GM23338 (cell line): ENCODE measurements at places on chromosomes 1 and 21.

DNA sequence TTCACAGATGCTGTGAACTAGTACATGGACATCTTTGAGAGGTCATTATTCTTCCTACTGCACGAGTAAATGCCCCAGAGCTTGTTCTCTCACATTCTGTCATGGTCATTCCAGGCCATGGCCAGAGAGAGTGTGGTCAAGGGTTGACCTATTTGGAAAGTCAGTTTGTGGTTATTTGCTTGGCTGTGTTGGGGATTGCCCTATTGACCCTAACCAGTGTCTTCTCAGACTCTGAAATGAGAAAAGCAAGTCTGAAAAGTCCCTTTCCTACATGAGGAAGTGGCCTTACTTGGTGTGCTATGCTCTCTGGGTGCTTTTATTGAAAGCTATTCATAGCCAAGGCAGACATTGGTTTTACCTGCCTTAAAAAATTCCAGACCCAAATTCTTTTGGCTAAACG, 26.6 kb downstream of the CLIC6 start:
- H3K27me3 ChIP-seq: no peaks in the 10 kb centered on the region
- DNase-seq: no peak
- peaks cover 20% of the 10 kb centered on the region for H3K4me1 ChIP-seq
- no peaks in the 10 kb centered on the region for H3K36me3 ChIP-seq
- H3K27ac ChIP-seq: no peak overlapping the region

GRCh38 chr21:25735646-25736597, 1.1 kb downstream of the GABPA start:
- peak overlapping the region; percentile 100 for H3K27ac ChIP-seq
- no peaks in the 10 kb centered on the region for H3K36me3 ChIP-seq
- DNase-seq: peak; percentile 81
- H3K4me3 ChIP-seq: peak overlapping the region; percentile 97
- H3K4me1 ChIP-seq: peaks cover 10% of the 10 kb centered on the region; the same call in 1 of the 2 replicates

- H3K36me3 ChIP-seq: peaks cover 4% of the 10 kb centered on the region; the same call in 1 of the 2 replicates
- no peaks in the 10 kb centered on the region for H3K27me3 ChIP-seq
- DNase-seq: no peak
- H3K27ac ChIP-seq: no peak overlapping the region
- peaks cover 20% of the 10 kb centered on the region for H3K4me1 ChIP-seq
Measured at GRCh38 chr1:173454966-173455524, 22.1 kb upstream of the PRDX6 start.

DNA sequence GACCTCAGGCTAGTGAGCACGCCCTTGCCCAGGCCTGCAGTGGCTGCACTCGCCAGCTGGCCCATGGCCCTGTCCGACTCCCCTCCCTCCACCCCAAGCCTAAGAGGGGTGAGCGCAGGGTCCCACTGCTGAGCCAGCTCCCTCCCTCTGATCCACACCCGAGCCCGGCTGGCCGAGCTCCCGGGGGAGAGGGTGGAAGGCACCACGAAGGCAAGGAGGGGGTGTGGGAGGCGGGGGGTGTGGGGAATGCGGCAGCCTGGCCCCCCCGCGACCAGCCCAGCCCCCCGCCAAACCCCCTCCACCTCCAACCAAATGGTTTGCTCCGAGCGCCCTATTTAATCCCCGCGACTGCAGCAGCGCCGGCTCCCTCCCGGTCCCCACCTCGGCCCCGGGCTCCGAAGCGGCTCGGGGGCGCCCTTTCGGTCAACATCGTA, at the start of gene CADM3:
Gene CADM3, plus strand, starts transcription at position 362 of the 434 bp plus-strand sequence. CDS start 151 bp downstream, outside the sequence.
- H3K36me3 ChIP-seq: no peaks in the 10 kb centered on the region
- H3K4me1 ChIP-seq: peaks cover 9% of the 10 kb centered on the region; the same call in 1 of the 2 replicates
- H3K27ac ChIP-seq: no peak within 1 kb of the TSS
- H3K27me3 ChIP-seq: peaks cover 12% of the 10 kb centered on the region; the same call in 1 of the 2 replicates

GRCh38 chr1:37189111-37189510, 154.8 kb upstream of the GRIK3 start:
- H3K27me3 ChIP-seq: no peaks in the 10 kb centered on the region
- DNase-seq: peak; percentile 25
- no peaks in the 10 kb centered on the region for H3K36me3 ChIP-seq
- no peak overlapping the region for H3K27ac ChIP-seq

DNA sequence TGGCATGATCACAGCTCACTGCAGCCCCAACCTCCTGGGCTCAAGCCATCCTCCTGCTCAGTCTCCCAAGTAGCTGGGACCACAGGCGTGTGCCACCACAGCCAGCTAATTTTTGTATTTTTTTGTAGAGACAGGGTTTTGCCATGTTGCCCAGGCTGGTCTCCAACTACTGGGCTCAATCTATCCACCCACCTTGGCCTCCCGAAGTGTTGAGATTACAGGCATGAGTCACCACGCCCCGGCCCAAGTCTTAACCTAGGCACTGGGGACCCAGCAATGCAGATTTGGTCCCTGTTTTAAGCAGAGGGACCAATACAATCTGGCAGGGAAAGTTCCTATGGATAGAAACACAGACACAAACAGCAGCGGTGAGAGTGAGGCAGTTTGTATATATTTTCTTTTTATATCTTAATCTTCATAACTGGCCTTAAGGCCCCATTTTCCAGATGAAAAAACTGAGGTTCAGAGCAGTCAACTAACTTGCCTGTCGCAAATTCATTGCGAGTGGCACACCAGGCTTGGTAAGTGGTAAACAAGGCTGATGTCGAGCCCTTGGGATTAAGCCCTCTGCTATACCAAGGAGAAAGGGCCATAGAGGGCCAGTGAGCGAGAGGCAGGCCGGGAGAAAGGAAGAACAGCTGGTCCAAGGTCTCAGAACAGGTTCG, 77.8 kb upstream of the TINAGL1 start:
- H3K4me3 ChIP-seq: no peak overlapping the region
- H3K27me3 ChIP-seq: no peaks in the 10 kb centered on the region
- peaks cover 8% of the 10 kb centered on the region for H3K4me1 ChIP-seq
- DNase-seq: no peak
- no peak overlapping the region for H3K27ac ChIP-seq
